ENCODE measurements at places on chromosomes 6 and 20. TPM values are rescaled to one million over a fixed set of nuclear protein-coding genes. Genes with fewer than 3 reads are reported as not detected.
A peak's percentile ranks its signal among the peaks of the same experiment; 100 is the strongest.

DNA sequence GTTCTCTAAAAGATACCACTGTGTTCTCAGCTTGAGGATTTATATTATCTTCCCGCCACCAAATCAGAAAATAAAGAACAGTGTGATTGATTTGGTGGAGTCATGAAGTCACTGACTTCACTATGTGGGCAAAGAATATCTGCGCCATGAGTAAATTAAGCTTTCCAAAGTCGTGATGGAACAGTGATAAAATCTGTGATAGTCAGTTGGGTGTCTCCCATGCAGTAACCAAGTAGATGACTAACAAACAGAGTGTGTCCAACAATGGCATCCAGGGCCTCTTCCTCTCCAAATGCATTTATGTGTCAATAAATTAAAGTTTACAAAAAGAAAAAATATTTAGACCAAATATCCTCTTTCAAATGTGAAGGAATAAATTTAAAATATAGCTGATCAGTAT is 87.0 kb upstream of the DST start:
- H3K27me3 ChIP-seq: peaks cover 3% of the 10 kb centered on the region
- H3K36me3 ChIP-seq: peaks cover 57% of the 10 kb centered on the region
- peak; percentile 91 for DNase-seq
- H3K27ac ChIP-seq: peak overlapping the region; percentile 93
- peak overlapping the region; percentile 73 for H3K4me3 ChIP-seq
- peaks cover 100% of the 10 kb centered on the region for H3K4me1 ChIP-seq

- peaks cover 48% of the 10 kb centered on the region for H3K36me3 ChIP-seq
- H3K4me1 ChIP-seq: peaks cover 7% of the 10 kb centered on the region
- peaks cover 1% of the 10 kb centered on the region for H3K27me3 ChIP-seq
- no peak overlapping the region for H3K4me3 ChIP-seq
- no peak for DNase-seq
Measured at GRCh38 chr6:85612690-85613474, 19.2 kb upstream of the SNX14 start.

The KLHDC3 gene
- total RNA-seq: 51.4 TPM

GRCh38 chr6:117733341-117733740 is 58.1 kb downstream of the NUS1 start:
- no peak overlapping the region for H3K27ac ChIP-seq
- 0 out of 2 replicates have a peak, but pooled peaks cover 2% of the 10 kb centered on the region for H3K27me3 ChIP-seq
- no peak for DNase-seq
- H3K4me3 ChIP-seq: no peak overlapping the region
- H3K4me1 ChIP-seq: no peaks in the 10 kb centered on the region

GRCh38 chr6:52992980-52993920 is 1.8 kb downstream of the GSTA4 start:
- peak overlapping the region; percentile 98 for H3K27ac ChIP-seq
- peaks cover 24% of the 10 kb centered on the region for H3K36me3 ChIP-seq

DNA sequence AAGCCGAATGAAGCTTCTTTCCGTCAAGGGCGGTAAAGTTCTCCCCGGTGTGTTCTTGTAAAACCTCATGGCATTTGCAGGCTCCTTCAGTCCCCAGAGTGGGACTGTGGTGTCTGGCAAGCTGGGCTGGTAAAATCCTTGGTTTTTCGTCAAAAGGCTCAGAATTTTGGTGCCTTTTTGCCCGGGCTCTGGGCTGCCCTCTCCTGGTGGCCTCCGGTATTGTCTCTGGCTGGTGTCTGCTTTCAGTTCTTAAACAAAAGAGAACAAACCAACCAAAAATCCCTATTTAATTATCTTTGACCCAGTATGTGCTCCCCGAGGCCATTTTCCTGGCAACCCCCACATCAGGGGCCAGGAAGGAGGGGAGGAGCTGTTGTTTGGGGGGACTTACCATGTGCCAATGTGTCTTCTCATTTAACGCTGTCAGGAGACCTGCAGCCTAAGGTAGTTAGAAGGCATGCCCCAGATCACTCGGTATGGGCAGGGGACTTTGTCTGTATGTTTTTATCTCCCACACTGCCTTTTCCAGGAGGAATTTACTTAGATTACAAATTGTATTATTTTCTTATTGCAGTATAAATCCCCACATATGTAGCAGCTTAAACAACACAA is 11.1 kb downstream of the CDH4 start:
- peak; percentile 16 for DNase-seq
- peaks cover 20% of the 10 kb centered on the region for H3K36me3 ChIP-seq
- H3K27me3 ChIP-seq: no peaks in the 10 kb centered on the region
- no peak overlapping the region for H3K4me3 ChIP-seq
- H3K4me1 ChIP-seq: peaks cover 15% of the 10 kb centered on the region

- no peak overlapping the region for H3K4me3 ChIP-seq
- no peaks in the 10 kb centered on the region for H3K36me3 ChIP-seq
- H3K27ac ChIP-seq: no peak overlapping the region
- DNase-seq: no peak
- no peaks in the 10 kb centered on the region for H3K4me1 ChIP-seq
Measured at GRCh38 chr20:57124800-57125517, 141.5 kb downstream of the BMP7 start.

DNA sequence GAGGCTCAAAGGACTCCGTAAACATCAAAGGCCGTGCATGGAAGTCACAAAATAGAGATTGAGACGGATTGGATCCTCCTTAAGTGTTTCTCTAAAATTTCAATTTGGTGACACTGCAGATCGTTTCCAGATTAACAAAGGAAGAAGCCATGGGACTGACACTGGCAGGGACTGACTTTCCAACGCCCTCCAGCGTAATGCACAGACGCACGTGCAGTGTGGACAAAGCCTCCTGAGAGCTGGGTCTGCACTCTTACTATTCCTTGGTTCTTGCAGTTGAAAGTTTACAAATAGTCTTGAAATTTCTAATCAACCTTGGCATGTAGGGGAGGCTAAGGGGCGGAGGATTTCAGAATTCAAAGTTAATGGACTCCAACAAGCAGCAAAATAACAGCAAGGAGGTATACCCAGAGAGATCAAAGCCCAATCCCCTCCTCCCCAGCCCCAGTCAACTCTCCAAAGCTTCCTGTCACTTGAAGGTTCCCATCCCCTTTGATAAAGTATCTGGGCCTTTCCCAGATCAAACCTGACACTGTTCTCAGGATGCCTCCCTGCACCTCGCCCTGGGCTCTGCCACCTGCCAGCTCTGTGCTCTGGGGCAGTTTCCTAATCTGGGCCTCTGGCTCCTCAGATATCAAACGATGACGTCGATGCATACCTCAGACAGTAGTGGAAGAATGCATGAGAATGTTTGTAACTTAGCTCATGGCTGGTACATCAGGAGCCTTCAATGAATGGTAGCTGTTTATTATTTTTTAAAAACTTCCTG is 106.5 kb upstream of the TRAF3IP2 start:
- DNase-seq: no peak
- H3K36me3 ChIP-seq: no peaks in the 10 kb centered on the region
- peaks cover 19% of the 10 kb centered on the region for H3K4me1 ChIP-seq
- no peaks in the 10 kb centered on the region for H3K27me3 ChIP-seq
- no peak overlapping the region for H3K27ac ChIP-seq
- no peak overlapping the region for H3K4me3 ChIP-seq

DNA sequence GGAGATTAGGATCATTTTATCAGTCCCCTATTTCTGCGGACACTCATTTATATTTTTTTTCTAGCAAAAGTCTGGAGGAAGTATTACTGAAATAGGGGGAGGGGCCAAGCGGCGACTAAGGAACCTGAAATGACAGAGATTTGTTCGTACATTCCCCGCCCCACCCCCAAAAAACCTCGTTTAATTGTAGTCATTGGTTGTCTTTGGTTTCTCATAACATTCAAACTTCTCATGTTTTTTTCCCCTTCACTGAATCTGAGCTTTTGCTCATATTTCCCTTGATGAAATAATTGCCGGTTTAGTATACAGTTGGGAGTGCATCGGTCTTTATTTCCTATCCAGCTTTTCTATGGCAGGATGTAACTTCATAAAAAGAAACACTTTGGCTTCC is 768 bp upstream of the FYN start:
- H3K36me3 ChIP-seq: no peaks in the 10 kb centered on the region
- peak overlapping the region; percentile 93 for H3K4me3 ChIP-seq
- peaks cover 35% of the 10 kb centered on the region for H3K4me1 ChIP-seq
- DNase-seq: no peak
- peak overlapping the region; percentile 79 for H3K27ac ChIP-seq
- H3K27me3 ChIP-seq: no peaks in the 10 kb centered on the region

DNA sequence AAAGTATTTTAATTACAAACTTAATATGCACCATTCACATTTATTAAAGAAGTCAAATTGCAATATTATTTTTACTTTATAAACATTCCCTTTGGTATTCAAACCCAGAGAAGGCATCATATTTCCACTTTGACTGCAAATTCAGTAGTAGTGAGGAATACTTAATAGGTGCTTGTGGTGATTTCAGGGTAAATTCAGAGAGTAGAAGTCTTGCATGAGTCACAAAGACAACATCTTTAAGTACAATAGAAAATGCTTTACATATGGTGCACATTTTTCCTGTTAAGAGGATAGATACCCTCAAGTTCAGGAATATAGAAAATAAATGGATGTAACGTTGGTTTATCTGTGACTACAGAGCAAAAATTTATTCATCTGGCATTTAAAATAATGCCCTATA is 390.2 kb downstream of the TENT5A start:
- peaks cover 17% of the 10 kb centered on the region for H3K4me1 ChIP-seq
- no peaks in the 10 kb centered on the region for H3K36me3 ChIP-seq
- peak; percentile 62 for DNase-seq
- no peaks in the 10 kb centered on the region for H3K27me3 ChIP-seq
- H3K27ac ChIP-seq: no peak overlapping the region
